GM12865 (cell line): ENCODE measurements at places on chromosomes 5 and 9.

DNA sequence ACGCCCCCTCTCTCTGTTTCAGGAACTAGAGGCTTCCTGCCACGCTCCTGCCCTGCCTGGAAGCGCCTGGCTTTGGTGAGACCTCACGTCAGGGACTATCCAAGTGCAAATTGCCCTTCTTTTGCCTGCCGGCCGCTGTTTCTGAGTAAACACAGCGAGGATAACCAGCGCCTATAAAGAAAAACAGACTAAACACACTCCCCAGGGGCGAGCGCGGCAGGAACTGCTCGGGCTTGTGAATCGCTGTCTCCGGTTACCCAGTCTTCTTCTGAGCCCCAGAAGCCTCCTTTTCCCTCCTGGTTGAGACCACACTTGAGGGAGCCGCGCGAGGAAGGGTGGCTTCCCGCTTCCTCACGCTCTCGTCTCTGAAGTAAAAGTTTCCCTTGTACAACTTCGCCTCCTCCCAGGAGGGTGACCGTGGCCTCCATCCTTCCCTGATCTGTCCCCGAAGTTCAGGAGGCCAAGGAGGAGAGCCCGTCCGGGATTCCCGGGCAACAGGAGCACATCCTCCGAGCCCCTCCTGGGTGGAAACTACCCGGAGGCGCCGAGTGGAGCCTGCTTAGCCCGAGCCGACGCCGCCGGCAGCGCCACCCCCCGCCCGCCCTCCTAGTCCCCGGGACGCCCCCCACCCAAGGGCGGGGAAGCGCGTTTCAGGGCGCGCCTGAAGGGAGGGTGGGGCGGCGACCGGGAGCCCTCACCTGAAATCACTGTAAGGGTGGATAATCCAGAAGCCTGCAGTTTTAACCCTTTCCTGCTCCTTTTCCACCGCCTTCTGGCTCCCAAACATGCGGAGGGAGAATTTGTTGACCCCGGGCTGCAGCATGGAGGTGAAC, 993 bp downstream of the HCN1 start:
- no peak for DNase-seq

GRCh38 chr5:58918021-58918729, 335.3 kb downstream of the RAB3C start:
- DNase-seq, result no peak

DNA sequence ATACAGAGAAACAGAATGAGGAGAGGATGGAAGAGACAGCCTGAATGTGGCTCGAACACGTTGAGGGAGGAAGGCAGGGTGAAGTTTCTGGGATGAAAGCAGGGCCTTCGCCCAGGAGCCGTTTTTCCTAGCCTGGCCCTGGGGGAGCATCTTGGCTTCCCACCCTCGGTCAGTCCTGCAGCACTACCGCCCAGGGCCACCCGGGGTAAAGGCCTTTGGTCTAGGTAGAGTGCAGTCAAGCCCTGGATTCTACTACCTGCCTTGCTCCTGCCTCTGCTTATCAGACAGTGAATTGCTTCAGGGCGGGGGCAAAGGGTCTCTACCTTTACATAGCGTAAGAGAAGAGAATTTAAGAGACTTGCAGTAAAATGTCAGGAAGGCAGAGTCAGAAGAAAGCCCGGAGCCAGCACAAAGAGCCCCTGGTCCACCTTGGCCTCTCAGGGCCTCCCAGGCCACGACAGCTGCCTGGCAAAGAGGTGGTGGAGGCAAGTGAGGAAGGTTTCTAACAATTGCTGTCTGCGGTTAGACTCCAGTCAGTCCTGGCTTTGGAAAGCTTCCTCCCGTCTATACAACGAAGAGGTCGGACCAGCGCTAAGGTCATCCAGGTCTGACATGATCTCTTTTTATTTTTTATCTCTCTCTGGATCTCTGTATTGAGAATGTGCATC, 17.9 kb downstream of the COL15A1 start:
- no peak for DNase-seq

DNA sequence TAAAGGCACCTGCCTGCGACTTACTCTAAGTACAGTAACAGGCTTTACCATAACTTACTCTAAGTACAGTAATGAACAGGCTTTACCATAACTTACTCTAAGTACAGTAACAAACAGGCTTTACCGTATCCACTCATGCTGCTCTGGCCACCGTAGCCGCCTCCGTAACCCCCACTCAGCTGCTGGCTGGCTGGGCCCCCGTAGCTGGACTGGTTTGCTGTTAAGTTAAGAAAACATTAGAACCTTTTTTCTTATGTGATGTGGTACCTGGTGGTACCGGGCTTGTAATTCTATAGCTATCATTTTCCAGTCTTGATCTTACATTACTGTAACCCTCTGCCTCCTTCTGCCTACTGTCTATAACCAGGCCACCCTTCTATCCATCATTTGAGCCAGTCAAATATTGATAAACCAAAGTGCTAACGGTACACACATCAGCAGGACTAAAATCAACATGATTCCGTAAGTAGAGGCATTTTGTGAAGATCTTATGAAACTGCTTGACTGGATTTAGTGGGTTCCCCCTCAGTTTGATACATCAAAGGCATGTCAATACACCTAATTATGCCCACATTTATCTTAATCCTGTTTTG, 7.4 kb downstream of the HNRNPH1 start:
- DNase-seq, result no peak

DNA sequence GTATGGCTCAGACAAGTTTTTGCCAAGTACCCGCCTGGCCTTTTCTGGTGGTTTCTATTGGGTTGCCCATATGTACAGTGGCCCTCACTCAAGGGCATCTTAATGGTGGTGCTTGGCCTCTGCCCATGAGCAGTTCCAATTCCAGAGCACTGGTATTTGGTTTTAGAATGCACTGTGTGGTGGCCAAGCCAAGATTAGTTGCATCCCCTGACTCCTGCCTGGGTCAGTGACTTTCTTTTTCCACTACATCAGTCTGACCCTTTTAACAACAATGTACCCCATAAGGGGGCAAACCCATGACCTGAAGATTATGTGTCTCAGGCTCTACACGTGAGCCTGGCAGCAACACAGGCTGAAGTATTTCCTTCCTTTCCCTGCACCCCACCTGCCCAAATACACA, 34.2 kb downstream of the NPR3 start:
- no peak for DNase-seq
